NCI-H510A (cell line): ENCODE measurements at places on chromosomes 6 and 20.

DNA sequence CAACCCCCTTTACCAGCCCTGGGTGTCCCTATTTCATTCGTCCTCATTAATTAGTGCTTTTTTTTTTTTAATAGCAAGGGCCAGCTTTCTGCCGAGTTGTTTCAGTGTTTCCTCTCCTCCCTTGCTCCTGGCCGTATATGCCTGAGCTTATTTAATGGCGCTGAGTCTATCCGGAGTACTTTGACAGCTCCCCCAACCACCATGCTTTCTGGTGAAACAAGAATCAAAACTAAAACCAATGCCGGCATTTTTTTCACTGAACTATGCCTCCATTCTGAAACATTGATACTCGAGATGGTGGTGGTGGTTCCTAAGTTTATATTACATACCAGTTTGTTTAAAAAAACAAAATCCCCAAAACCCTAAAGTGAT lies 1.2 kb downstream of the DCBLD1 start:
- DNase-seq: no peak

GRCh38 chr20:46894971-46895905 lies 595 bp downstream of the EYA2 start:
- DNase-seq: no peak

- no peak for DNase-seq
These were observed 120.9 kb upstream of the IRAK1BP1 start for GRCh38 chr6:78746457-78746856.

DNA sequence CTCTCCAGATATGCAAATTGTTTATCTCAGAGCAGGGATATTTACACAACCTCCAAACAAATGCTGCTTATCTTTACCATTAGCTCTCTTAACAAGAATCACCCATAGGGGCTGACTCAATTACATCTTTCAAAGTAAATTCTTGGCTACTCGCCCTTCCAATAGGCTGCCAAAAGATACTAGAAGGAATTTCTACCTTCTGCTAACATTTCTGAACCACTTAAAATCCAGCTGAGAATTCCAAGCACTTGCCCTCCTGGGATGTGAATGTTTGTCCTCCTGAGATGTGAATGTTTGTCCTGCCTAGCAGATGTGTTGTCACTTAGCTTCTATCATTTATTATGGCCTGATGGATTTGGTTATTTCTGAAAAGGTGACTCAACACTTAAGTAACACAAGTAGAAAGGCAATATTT lies 388.0 kb downstream of the GJA1 start:
- DNase-seq: no peak

DNA sequence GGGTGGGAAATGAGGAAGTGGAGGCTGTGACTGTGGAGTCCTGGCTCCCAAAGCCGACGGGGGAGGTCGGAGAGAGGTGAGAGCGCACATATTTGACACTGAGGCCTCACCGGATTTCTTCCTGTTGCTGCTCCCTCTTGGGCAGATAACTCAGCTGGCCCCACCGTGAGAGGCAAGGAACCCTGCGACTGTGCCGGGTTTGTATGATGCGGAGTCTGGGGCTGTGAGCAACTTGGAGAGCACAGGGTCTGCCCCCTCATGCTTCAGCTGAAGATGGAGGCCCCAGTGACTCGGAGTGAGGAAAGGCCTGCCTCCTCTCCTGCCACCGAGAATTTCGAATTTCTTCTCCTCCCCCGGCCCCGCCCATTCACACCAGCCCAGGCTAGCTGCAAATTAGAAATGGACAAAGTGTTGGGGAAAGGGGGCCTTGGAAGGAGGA lies 160.6 kb downstream of the GRM4 start:
- no peak for DNase-seq

GRCh38 chr6:6148192-6148815 lies 141.6 kb upstream of the NRN1 start:
- DNase-seq: no peak
